NCI-H1436 (cell line): ENCODE measurements at places on chromosomes 6 and 20.

DNA sequence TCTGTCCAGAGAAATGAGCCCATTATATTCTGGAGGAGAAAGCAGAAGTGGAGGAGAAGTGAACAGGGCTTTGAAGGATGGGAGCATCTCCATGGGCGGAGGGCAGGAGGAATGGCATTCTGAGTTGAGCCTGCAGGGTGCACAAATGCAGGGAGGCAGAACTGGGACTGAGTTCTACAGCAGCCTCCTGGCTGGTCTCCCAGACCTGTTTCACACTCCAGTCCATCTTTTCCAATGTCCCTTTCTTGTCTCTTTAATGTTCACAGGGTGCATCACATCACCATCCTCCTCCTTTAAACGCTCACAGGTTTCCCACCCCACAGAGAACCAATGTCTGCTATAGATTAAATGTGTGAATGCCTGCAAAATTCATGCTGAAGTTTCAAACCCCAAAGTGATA lies 302.9 kb downstream of the PTPRT start:
- DNase-seq: no peak

GRCh38 chr6:47034926-47035325 lies 7.2 kb downstream of the ADGRF1 start:
- DNase-seq: peak; percentile 39

- DNase-seq: no peak
Measured at GRCh38 chr20:2851086-2851485, 10.5 kb downstream of the VPS16 start.

DNA sequence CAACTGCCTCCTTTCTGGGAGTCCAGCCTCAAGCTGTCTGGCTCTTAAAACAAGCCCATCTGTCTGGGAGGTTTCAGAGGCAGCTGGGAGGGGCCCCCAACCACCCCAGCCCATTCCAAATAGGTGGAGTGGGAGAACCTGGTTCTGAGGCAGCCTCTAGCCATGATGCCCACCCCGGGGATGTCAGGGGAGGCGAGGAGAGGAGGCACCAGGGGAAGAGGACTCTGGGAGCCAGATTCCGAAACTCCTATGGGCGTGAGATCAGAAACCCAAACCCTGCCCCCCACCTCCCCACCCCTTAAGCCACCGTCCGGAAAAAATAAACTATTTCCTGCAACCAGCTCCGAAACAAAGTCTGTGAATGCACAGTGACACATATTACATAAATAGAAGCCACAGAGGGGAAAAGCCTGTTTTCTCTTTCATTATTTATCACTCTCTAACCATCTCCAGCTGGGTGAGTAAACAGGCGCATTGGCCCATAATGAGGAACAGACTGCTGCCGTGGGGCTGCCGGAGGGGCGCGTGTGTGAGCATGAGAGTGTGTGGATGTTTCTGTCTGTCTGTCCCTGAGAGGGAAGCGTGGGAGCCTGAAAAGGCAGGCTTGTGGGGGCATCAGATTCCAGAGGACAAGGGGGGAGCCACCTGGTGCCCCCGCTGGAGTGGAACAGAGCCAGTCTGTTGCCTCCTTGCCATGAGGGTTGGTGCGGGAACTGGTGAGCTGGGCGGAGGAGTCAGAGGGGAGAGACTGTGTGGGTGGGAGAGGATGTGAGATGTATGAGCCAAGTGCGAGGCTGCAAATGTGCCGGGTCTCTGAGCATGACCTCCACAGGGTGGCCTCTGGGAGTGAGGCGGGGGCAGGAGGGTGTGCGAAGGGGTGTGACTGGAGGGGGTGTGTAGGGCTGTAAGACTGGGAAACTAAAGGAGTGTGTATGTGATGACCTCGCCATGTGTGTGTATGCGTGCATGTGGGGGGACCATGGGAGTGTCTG lies 14.3 kb upstream of the FOXP4 start:
- DNase-seq: no peak

- no peak for DNase-seq
Measured at GRCh38 chr6:41426438-41426851, 91.0 kb downstream of the NCR2 start.

DNA sequence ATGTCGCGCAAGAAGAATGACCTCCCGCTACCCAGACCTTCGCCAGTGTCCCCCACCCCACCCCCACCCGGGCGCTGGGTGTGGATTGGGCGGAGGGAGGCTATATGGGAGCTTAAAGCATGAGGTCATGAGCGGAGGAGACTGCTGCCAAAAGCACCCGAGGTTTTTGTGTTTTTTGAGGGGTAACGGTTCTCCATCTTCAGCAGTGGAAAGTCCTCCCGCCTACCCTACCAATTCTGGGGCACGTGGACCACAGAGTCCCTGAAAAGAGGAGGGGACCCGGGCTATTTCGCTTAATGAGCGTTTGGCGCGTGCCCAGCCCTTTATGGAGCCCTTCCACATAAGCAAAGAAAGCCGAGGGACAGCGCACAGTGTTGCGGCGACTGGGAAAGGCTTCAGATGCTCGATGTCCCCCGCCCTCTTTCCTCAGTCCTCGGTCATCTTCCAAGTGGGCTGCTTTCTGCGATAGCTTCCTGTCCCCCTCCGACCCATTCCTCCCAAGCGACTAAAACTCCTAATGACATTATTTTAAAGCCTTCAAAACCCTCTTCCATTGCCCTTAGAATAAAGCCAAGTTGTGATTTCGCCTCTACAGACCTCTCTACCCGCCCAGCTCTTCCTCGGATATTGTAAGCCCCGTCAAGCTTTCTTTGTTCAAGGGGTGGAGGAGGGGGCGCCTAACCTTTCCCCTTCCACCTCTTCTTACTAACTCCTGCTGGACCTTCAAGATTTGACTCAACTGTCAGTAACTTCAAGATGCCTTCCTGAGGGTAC lies 2.1 kb upstream of the TRERF1 start:
- DNase-seq: peak; percentile 31

- DNase-seq: no peak
Measured at GRCh38 chr20:37869334-37869861, 33.5 kb upstream of the VSTM2L start.

DNA sequence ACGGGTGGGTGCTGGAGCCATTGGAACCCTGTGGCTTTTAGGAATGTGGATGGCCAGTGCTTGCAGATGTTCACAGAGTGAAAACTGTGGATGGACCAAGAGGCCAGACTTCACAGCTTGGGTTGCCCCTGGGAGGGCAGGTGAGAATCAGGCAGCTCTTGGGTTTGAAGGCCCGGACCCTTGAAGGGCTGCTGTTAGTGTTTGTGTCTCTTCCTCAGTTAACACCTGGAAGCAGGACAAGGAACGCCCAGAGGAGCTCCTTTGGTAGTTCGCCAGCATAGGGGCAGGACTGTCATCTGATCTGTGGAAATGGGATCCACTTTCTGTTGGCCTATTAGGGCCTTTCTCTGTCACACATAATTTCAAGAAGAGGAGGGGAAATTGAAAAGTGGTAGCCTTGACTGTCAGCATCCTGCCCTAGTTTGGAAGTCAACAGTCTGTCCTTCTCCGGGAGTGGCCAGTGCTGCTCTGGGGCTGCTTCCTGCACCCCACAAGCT lies 43.6 kb downstream of the RIOK1 start:
- no peak for DNase-seq

GRCh38 chr6:24430086-24430485 lies 27.4 kb downstream of the MRS2 start:
- DNase-seq: no peak
